ENCODE measurements at places on chromosomes 7 and 10. TPM values are rescaled to one million over a fixed set of nuclear protein-coding genes. Genes with fewer than 3 reads are reported as not detected.

- H3K27me3 ChIP-seq = no peaks in the 10 kb centered on the region
- DNase-seq = no peak
- no peak overlapping the region for H3K4me3 ChIP-seq
- H3K36me3 ChIP-seq = peaks cover 38% of the 10 kb centered on the region
- H3K27ac ChIP-seq = no peak overlapping the region
Measured at GRCh38 chr10:110524179-110524858, 26.6 kb downstream of the DUSP5 start.

DNA sequence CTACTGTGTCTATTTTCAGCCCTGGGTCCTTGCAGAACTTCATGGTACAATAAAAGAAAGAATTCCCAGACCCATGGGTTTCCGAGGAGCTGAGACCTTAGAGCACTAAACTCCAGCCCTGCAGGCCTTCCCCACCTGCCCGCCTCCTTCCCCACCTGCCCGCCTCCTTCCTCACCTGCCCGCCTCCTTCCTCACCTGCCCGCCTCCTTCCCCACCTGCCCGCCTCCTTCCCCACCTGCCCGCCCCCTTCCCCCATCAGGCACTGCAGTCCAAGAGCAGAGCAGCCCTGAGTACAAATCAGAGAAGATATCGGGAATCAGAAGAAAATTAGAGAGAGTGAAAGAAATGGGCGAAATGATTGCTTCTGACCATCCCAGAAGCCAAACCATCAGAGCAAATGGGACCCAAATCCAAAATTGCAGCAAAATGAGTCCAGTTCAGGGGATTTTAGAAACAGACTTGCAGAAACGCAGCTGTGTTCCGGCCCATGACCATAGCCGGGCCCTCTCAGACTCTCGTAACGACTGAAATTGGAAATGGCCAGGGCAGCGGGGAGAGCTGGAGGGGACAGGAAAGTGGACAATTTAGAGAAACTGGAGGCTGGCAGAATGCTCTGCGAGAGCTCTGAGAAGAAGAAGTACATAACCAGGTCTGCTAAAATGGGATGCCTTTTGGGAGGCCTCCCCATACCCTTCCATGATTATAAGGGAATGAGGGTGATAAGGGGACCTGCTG is 568.4 kb downstream of the TCERG1L start:
- DNase-seq = no peak
- no peaks in the 10 kb centered on the region for H3K27me3 ChIP-seq
- H3K4me1 ChIP-seq = no peaks in the 10 kb centered on the region
- no peak overlapping the region for H3K27ac ChIP-seq
- H3K36me3 ChIP-seq = peaks cover 5% of the 10 kb centered on the region

- no peak overlapping the region for H3K27ac ChIP-seq
- no peak for DNase-seq
- no peak overlapping the region for H3K4me3 ChIP-seq
- H3K27me3 ChIP-seq = no peaks in the 10 kb centered on the region
- H3K36me3 ChIP-seq = no peaks in the 10 kb centered on the region
Measured at GRCh38 chr7:113030489-113030888, 56.1 kb downstream of the GPR85 start.

Gene KIFBP
- total RNA-seq = 36.7 TPM

Gene DNA2
- total RNA-seq = 40.0 TPM

Data from Calu3 (cell line).